ENCODE measurements at places on chromosomes 13 and 19. TPM values are rescaled to one million over a fixed set of nuclear protein-coding genes. Genes with fewer than 3 reads are reported as not detected.

DNA sequence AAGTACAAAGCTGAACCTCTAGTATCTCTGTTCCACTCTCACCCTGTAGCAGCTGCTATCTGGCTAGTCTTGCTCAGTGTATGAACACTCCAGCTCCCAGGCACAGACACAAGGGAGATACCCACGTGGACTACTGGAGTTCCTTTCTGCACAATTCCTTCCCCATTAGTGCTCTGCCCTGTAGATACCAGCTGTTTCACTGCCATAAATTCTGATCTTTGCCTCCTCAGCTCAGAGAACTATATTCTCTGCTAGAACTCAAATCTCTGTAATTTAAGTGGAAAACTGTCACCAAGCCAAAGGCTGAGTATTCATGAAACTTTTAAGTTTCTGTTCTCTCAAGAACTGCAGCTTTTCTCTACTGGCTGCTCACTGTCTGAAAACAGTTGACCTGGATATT, 273.7 kb downstream of the DIAPH3 start:
- DNase-seq = no peak

Gene SLC10A2
- total RNA-seq = not detected

Gene PTH2
- total RNA-seq = not detected

- peak; percentile 76 for DNase-seq
These were observed at the start of gene BRD4 for GRCh38 chr19:15332311-15332996. Gene BRD4, minus strand, starts transcription at chr19:15332539. Its CDS starts 59,440 bp downstream, at chr19:15273099.

DNA sequence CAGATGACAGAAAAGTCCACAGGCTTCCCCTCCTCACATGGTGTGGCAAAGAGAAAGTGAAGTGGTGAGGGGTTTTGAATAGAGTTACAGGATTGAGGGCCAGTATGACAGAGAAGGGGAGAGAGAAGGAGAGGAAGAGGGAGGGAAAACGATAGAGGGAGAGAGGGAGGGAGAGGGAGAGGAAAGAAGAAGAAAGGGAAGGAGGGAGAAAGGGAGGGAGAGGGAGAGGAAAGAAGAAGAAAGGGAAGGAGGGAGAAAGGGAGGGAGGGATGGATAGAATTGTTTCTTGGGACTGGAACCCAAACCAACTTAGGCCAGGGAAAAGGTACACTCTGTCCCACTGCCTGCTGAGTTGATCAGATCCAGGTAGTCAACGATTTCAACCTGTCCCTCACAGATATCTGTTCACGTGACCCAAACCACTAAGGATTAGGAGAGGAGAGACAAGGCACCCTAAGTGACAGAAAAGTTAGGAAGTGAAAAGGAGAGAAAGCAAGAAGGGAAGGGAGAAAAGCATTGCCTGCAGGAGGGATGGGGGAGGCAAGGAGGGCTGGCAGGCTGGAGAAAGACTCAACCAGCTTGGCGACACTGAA, 8.1 kb upstream of the IGFL3 start:
- DNase-seq = no peak

DNA sequence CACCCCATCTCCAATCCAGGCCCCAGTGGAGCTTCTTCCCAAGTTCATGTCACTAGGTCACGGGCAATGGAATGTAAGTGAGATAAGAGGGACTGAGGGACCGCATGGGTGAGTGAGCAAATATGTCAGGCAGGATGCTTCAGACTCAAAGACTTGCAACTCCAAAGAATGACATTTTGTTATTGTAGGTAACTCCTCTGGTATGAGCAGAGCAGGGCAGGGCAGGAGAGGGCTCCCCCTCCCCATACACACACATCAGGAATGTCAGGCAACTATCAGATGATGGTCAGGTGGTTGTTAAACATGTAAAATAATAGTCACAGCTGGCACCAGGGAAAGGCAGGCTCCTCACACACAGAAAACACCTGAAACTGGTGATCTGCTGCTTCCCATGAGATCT, 10.6 kb downstream of the ERVV-2 start:
- no peak for DNase-seq

Gene TRAPPC5
- 92.4 TPM for total RNA-seq

All from activated T-helper 2 cell treated with anti-CD3 and anti-CD28 coated beads, Interferon-gamma antibody, Interleukin-2, Interleukin-4, amounts not matched to agents 10 μg/mL and 5 μg/mL and 100 μg/mL, durations not matched to agents 14 hours and 24 hours and 36 hours (primary cell).